NCI-H446 treated with DMSO at 0.1 percent for 48 hours (cell line): ENCODE measurements at places on chromosomes 16 and 17.

DNA sequence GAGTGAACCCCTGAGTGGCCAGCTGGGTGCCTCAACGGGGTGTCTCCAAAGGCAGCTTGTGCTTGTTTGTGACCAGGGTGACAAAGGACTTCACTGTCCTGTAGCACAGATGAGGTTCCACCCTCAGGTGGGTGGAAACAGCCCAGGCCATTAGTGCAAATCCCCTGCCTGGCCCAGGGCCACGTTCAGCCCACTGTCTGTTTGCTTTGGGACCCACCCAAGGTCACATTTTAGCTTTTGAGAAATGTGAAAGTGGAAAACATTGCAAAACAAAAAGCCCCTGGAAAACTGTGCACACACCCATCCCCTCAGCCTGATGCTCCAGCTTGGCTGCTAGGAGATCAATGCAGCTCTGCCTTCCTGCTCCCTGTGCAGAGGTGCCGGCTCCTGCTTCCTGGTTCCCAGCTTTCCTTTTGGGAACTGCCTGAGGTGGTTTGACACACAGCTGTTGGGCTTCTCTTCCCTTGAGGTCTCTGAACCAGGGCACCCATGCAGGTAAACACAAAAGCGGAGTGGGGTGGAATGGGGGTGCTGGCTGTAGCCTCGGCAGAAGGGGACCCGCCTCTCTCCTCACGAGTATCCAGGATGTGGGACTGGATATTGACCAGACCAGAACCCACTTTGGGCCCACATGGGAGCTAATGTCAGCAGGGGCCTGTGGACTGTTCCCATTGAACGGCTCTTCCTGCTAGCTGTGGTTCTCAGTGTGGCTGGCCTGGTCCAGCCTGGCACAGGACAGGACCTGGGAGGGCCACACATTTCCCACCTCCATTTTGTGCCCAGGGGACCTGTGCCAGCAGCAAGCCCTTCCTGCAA, 7.9 kb upstream of the SPHK1 start:
- DNase-seq = no peak

DNA sequence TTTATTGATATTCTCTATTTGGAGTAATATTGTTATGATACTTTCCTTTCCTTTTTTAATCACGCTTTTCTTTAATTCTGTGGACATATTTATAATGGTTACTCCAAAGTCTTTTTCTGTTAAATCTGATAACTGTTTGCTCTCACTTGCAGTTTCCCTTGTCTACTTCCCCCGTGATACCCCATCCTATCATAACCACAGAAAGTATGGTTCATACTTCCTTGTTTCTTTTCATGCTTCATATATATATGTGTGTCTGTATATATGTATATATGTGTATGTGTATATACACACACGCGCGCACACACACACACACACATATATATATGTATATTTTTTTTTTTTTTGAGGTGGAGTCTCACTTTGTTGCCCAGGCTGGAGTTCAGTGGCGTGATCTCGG, 23.5 kb downstream of the SPECC1 start:
- DNase-seq = no peak

- DNase-seq = no peak
Observed at GRCh38 chr16:69435977-69436820, 11.8 kb downstream of the CYB5B start.

- no peak for DNase-seq
Observed at GRCh38 chr17:59798111-59798510, 90.7 kb downstream of the VMP1 start.

- no peak for DNase-seq
Observed at GRCh38 chr16:49350265-49351095, 23.1 kb upstream of the C16orf78 start.

GRCh38 chr16:53766304-53767016, 62.5 kb downstream of the FTO start:
- no peak for DNase-seq

DNA sequence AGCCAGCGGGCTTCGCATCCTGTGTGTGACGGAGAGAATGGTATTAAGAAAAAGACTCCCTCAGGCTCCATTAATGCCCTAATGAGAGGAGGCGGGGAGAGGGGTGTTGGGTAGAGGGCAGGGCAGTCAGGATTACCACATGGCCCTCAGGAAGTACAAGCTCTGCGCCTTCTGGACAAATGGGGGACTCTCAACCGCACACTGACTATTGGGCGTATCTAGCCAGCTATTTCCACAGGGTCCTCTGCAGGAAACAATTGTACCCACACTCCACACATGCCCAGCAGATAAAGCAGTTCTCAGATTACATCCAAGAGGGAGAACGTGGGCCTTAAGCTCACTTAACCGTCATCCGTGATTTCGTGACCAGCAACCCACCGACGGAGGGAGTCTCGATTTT, 14.7 kb downstream of the NXN start:
- DNase-seq = no peak

DNA sequence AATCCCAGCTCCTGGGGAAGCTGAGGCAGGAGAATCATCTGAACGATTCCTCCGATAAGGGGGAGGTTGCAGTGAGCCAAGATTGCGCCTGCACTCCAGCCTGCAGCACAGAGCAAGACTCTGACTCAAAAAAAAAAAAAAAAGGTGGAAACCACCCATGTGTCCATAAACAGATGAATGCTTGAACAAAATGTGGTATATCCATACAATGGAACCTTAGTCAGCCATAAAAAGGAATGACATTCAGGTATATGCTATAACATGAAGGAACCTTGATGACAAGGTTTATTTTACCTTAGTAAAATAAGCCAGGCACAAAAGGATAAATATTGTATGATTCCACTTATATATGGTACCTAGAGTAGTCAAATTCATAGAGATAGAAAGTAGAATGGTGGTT, 2.9 kb upstream of the MEIOC start:
- no peak for DNase-seq

DNA sequence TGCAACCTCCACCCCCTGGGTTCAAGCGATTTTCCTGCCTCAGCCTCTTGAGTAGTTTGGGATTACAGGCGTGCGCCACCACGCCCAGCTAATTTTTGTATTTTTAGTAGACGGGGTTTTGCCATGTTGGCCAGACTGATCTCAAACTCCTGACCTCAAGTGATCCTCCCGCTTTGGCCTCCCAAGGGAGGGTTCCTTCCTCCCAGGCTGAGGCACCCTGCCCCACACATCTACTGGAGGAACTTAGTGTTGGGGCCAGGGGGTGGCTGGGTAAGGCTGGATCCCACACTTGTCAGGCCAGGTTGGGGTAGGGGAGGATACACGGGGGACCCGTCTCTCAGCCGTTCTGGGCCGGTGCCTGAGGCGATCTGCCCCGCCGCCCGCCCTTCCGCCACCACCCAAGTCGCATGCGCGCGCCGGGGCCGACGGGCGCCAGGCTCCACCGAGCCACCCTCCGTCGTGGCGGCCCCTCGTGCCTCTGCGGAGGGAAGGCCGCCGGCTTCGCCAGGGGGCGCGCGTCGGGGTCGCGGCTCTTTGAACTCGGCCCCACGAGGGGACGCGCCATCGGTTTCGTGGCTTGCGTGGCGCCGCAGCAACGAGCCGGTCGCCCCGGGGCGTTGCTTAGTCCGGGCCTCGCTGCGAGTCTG, 15.9 kb downstream of the GRB7 start:
- no peak for DNase-seq

DNA sequence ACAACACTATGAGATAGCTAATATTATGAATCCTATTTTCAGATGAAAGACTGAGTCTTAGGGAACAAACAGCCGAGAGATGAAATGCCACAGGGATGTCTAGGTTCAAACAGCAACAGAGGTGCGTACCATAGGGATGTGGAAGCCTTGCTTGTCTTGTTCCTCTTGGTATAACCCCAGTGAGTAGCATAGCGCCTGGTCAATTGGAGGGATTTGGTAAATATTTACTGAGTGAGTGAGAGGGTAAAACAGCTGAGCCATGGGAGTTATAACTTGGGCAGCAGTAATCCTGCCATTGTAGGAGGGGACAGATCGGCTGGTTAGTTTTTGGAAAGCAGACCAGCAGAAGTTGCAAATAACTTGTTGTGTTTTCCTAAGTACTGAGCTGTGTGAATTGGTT, 80.2 kb downstream of the WWOX start:
- no peak for DNase-seq

DNA sequence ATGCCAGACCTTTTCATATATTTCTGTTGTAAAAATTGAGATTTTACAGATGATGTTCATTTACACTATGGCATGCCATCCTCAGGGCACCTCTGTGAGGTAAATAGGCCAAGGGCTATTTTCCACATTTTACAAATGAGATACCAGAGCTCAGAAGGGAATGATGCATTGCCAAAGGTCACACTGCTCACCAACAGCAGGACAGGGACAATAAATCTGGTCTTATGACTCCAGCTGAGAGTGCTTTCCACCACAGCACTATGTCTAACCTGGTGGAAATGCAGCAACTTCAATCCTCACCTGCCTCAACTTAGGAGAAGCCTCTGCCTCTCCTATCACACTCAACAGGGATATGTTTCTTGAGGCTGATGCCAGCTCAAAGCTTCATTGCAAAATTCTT, 40.6 kb downstream of the GRIN2A start:
- DNase-seq = no peak

DNA sequence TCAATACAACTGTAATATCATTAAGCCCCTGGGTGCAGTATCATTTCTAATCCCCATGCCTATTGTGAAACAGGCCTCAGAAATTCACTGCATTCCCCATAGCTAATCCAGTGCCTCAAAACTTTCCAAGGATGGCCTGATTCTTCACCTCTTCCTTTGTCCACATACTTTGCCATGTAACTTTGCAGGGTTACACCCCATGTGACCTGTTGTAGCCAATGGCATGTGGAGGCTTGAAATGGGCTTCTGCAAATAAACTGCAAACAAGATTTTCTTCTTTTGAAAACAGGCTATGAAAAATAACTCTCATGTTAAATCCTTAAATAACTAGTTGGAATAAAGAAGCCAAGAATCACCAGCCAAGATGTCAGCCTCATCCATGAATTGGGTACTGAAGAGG, 35.9 kb downstream of the ABCA10 start:
- DNase-seq = no peak

DNA sequence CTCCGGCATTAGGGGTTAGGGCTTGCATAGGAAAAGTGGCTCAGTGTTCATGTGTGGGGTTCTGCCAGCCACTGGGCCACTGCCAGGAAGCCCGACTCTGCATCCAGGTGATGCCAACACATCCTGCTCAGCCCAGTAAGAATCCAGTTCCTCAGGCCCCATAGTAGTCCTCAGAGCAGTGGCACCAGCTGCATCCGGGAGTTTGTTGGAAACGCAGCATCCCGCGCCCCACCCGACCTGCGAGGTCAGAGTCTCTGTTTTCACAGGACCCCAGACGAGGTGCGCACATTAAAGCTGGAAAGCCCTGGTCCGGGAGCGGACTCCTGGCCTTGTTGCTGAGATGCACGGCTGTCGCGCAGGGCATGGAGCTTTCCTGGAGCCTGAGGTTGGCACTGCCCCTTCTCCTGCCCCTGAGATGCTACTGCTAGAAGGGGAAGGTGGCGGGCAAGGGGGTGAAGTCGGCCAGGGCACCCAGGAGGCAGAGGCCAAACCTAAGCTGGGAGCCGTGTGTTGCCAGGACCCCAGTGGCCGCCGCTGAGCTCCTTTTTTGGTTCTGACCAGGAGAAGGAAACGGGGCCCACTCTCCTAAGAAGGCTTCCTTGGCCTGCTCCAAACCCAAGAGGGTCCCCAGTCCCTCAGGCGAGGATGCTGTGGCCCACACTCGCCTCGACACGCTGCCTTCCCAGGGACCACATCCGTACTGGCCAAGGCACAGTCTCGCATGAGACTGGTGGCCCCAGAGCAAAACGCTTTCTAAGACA, 44.4 kb downstream of the NOS2 start:
- no peak for DNase-seq

DNA sequence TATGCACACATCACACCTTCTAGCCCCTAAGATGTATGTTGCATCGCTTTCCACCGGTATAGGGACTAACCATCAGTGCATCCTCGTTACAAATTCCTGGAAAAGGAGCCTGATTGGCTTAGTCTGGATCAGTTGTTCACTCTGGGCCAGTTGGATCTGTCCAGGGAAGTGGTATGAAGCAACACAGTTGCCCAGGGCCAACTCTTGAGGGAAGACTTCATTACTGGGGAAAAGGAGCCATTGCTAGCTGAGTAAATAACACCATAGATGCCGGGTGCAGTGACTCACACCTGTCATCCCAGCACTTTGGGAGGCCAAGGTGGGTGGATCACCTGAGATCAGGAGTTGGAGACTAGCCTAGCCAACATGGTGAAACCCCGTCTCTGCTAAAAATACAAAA, 275.2 kb upstream of the RBFOX1 start:
- DNase-seq = no peak

DNA sequence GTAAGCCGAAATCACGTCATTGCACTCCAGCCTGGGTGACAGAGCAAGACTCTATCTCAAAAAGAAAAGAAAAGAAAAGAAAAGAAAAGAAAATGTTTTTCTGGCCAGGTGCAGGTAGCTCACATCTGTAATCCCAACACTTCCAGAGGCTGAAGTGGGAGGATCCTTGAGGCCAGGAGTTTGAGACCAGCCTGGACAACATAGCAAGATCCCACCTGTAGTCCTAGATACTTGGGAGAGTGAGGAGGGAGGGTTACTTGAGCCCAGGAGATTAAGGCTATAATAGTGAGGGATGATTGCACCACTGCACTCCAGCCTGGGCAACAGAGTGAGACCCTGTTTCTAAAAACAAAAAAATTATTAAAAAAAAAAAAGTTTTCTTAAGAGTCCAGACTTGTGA, 2.5 kb upstream of the ATP5MC1 start:
- DNase-seq = no peak

- no peak for DNase-seq
Observed at GRCh38 chr17:28160610-28161009, 118.1 kb downstream of the NLK start.

DNA sequence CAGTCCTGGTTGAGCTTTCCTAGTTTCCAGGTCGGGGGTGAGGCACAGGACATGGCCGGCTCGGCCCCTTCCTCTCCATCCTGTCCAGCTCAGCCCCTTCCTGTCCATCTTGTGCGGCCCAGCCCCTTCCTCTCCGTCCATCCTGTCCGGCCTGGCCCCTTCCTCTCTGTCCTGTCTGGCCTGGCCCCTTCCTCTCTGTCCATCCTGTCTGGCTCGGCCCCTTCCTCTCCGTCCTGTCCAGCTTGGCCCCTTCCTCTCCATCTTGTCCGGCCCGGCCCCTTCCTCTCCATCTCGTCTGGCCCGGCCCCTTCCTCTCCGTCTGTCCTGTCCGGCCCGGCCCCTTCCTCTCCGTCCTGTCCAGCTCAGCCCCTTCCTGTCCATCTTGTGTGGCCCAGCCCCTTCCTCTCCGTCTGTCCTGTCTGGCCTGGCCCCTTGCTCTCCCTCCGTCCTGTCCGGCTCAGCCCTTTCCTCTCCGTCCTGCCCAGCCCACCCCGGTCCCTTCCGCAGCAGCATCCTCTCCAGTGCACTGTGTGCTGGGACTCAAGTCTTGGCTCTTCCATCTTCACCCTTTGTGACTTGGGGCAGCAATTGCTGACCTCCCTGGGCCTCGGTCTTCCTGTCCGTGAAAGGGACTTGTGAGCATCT, 5.5 kb upstream of the ZNF750 start:
- DNase-seq = no peak

- DNase-seq = no peak
Observed at GRCh38 chr17:77854083-77854758, 104.3 kb upstream of the TNRC6C start.

DNA sequence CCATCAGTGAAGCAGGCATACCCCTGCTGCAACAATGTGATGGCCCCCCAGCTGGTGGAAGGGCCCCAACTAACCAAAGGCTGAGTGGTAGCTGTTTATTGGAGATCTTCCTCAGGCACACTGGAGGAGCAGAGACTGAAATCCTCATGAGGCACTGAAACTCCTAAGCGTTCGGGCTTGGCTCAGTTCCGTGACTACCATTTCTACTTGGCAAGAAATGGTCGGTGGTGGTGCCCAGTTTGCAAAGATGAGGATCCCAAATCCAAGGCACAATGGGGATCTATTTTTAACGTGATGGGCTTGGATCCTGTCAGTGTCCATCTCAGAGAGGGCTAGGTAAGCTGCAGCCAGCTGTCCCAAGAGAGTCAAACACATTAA, 82.8 kb downstream of the TNFRSF13B start:
- no peak for DNase-seq
